ENCODE measurements at places on chromosomes 12 and 14. TPM values are rescaled to one million over a fixed set of nuclear protein-coding genes. Genes with fewer than 3 reads are reported as not detected.

- no peak for DNase-seq
Measured at GRCh38 chr14:49559979-49560768, 26.0 kb downstream of the RPS29 start.

DNA sequence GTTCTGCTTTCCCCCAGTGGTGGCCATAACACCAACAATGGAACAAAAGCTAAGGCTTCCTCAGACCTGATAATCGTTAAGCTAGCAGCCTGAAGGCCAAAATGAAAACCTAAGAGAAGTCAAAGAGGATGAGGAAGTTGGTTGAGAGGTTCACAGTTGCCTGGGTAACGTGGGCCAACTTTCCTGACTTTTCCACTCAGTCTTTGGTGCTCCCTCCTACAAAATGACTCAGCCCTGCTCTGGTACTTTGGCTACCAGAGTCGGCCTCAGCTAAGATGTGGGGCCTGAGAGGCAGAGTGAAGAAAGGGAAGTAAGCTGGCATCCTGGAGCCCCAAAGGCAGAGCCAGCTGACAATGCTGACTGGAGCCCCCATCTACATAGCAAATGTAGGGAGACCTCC is 14.9 kb upstream of the FKBP11 start:
- no peak for DNase-seq

GRCh38 chr14:103052407-103052806 is 4.9 kb downstream of the CDC42BPB start:
- DNase-seq = no peak

GRCh38 chr12:91140026-91140931 is 29.0 kb upstream of the LUM start:
- no peak for DNase-seq

GRCh38 chr14:96390965-96391292 is 999 bp upstream of the AK7 start:
- no peak for DNase-seq

DNA sequence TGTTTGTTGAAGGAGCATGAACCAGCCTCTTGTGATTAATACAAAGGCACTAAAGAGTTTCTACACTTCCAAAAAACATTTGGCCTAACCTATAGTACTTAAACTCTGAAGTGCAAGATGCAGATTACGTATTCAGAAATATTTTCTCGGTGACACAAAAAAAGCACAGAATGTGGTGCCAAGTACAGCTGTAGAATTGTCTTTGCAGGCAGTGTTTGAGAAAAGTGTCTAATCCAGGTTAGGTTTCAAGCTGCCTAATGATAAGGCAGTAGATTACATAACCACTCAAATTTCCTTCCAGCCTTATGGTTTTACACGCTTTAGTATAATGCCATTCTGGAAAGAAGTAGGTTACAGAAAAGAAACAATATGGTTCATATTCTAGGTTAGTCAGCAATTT is 205.2 kb downstream of the KLHL28 start:
- no peak for DNase-seq

DNA sequence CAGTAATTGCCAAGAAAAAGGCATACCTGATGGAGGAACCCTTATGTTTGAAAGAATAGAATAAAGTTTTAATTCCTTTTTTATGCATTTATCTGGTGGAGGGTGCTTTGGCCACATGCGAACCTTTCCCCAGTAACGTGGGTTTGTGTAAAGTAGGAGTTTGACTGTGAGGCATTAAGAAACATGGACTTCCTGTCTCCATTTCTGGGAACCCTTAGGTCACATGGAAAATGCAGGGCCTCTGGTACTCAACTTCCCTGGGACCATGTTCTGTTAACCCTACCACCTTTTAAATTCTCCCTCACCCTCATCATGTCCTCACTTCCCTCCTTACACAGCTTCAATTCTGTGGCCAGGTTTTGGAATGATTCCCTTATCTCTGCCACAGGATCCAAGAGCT is 80.3 kb downstream of the PPM1A start:
- no peak for DNase-seq

DNA sequence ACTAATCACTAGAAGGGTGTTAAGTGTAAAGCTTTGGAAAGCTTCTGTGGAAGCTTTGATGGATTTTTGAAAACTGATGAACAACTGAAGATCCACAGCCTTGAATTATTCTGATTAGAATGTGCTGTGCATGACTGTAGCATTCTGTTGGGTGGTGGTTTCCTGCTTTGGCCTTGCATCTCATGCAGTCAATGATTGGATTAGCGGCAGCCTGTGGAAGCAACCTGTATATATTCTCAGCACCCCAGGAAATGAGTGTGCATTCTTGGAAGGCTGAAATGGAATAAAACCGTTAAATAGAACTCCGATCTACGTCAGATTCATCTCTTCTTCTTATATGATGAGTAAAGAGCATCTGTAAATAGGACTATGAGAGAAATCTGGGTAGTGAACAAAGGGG is 120.2 kb downstream of the SLC16A7 start:
- DNase-seq = no peak

The CLEC4C gene
- total RNA-seq = not detected

The CATSPERB gene
- not detected for total RNA-seq

The ADCY4 gene
- total RNA-seq = not detected

The KCNA5 gene
- total RNA-seq = not detected

The HHIPL1 gene
- total RNA-seq = not detected

The ATP5MC2 gene
- 355 TPM for total RNA-seq

The TAS2R50 gene
- total RNA-seq = not detected
